ENCODE measurements at places on chromosomes 1 and 21.

- peak; percentile 32 for DNase-seq
Observed at GRCh38 chr1:212353181-212353580, 61.5 kb downstream of the PACC1 start.

DNA sequence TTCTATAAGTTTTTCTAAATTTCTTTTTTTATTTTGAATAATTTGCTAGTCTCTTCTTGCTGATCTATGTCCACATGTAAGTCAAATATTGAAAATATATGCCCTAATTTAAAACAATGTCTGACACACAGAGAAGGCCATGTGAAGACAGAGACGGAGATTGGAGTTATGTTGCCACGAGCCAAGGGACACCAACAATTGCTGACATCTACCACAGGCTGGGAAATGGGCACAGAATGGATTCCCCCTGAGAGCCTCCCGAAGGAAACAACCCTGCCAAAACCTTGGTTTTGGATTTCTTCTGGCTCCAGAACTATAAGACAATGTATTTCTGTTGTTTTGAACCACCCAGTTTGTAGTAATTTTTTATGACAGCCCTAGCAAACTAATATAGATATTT, 485.0 kb upstream of the ZRANB2 start:
- DNase-seq, result no peak

DNA sequence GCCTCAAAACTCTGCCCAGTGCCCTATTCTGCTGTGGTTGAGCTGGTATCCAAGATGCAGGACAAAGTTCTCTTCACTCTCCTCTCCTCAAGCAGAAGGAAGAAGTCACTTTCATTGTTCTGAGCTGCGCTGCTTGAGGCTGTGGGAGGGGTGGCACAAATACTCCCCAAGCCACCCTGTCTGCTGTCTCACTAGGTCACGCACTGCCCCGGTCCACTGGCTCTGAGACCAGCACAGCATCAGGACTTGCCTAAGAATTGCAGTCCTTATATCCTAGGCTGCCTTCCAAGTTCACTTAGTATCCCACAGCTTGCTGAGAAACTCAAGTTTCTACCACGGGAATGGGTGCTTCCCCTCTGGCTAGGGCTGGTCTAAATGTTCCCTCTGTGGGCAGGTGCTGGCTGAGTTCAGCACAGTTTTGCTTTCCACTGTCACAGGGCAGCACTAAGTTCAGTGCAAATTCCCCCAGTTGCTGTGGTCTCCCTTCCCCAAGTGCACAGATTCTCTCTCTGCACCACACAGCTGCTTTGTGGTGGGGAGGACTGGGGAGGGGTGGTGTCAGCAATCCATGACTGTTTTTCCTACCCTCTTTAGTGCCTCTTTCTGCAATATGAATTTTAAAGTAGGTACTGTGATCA, 32.4 kb downstream of the SLC9C2 start:
- DNase-seq, result no peak

DNA sequence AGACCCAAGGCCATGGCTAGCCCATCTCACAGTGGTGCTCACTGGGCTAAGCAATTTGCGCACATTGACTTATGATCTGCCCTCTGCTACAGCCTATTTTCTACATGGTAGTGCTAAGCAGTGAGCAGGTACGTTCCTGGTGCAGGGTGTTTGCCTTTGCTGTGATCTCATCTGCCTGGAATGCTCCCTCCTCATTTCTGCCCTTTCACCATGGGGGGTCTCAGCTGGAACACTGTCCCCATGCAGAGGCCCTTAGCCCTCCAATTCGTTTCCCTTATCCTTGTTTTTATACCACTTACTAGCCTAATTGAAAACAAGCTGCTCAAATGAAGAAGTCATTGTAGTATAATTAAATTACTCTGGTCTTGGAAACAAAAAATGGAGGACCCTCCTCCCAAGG, 2.0 kb upstream of the B3GALT5 start:
- no peak for DNase-seq

DNA sequence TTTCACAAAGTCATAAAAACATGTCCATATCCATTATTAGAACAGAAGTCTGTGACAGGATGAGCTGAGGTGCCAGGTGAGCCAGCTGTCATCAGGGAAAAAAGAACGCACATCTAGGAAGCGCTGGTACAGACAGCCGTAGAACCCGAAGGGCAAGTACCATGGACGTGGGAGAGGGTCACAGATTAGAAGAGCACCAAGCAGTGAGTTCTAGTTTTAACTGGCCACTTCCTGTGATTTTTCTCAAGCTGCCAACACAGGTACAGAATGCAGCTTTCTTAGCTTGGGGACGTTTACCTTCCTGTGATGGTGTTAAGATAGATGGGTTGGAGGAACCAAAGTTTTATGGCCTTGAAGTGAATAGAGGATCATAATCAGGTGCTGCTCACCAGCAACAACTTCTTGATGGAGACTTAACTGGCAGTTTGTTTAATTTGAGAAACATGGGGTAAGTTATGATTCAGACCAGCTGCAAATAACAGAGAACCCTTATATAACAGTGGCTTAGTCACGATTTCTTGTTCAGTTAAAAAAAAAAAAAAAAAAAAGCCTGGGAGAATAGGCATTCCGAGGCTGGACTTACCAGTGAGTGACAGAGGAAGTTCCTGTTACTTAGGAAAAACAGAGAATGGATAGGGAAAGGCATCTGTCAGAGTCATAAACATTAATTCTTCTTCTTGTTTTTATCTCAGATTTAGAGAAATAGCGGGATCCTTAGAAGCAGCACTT, 30.9 kb downstream of the AGT start:
- peak; percentile 82 for DNase-seq

GRCh38 chr1:205664399-205665017, 15.8 kb downstream of the SLC45A3 start:
- no peak for DNase-seq

GRCh38 chr21:29351691-29352090, 53.0 kb downstream of the BACH1 start:
- DNase-seq, result peak; percentile 93

DNA sequence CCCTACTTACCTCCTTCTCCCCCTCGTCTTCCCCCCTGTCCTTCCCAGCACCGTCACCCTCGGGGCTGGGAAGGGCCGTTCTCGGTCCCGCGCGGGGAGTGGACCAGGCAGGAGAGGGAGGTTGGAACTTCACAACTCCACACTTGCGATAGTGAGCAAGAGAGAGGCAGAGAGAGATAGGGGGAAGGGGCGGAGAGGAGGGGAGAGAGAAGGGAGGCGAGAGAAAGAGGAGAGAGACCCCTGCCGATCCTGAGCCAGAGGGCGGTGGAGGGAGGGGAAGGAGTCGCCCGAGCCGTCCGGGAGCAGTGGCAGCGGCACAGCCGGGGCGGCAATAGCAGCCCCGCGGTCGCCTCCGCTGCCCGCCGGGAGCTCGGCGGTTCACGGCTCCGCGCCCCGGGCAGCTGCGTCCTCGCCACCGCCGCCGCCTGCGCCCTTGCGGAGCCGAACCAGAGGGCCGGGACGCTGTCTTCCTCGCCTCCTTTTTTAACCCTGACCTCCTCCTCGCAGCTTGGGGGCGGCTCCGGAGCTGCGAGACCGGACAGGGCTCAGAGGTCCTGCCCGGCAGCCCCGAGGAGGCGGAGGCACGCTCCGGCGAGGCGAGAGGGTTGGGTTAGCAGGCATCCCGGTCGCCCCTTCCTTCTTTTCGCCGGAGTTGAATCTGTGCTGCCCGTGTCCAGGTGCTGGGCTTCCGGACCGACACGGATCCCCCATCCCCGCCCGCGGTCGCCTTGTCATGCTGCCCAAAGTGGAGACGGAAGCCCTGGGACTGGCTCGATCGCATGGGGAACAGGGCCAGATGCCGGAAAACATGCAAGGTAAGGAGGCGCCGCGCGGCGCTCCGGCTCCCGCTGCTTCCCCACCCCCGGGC, 11.7 kb downstream of the NR5A2 start:
- peak; percentile 25 for DNase-seq

DNA sequence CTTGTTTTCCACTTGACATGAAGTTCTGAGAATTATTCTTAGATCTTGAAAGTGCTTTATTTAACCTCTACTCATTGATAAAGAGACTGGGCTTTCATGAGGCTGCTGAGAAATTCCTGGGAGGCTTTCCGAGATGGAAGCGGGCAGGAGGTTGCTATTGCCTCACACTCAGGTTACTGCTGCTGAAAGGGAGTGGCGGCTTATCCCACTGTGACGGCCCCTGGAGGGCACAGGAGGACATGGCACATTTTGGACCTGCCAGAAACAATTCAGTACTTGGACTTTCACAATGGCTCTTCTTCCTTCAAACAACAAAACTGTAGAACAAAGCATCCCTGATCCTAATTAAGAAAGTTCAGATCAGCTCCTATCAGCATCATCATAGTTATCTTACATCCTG, 16.2 kb upstream of the MARK1 start:
- DNase-seq, result no peak

- peak; percentile 53 for DNase-seq
Observed at GRCh38 chr1:26887125-26887524, 3.0 kb downstream of the GPN2 start.

- DNase-seq, result no peak
Observed at GRCh38 chr1:13663969-13664368, 36.0 kb upstream of the PRDM2 start.

DNA sequence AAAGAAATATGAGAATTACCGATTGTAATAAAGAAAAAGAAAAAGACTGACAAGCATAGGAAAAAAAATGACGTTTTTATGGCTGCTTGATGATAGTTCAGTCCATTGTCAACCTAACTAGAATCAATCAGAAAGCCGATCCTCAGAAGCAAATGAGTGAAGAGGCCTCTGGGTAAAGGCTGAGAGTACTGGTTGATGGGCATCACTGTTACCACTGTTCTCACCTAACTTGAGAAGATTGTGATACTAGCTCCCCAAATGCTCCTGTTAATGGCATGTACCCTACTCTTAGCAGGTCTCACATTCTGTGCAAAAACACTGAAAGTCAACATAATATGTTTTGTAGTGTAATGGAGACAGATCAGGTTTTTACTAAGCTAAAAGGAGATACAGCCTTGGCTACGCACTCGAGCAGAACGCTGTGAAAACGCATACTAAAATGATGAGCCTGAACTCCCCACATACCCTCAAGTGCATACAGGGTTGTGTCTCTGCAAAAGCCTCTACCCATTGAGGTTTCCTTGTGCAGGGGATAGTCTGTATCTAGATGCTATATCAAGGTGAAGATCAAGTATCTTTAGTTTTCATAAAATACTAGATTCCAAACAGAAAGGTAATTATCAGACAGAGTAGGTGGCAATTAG, 554.6 kb downstream of the SMYD3 start:
- no peak for DNase-seq

DNA sequence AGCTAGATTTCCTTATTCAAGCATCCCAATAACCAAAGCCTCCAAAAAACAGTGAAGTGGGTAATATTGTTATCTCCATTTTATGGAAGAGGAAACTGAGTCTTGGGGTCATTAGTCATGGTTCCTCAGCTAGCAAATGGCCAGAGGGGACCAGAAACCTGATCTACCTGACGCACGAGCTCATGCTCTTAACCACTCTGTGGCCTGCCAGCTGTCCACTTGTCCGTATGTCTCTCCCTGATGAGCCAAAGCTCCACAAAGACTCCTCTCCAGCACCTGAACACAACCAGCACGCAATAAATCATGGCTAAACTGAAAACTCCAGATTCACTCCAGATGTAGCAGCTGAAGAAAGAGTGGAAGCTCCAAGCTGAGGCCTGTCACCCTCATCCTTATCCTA, 5.8 kb downstream of the CAPN8 start:
- no peak for DNase-seq

GRCh38 chr21:35611708-35612132, 448.6 kb downstream of the SETD4 start:
- peak; percentile 82 for DNase-seq

DNA sequence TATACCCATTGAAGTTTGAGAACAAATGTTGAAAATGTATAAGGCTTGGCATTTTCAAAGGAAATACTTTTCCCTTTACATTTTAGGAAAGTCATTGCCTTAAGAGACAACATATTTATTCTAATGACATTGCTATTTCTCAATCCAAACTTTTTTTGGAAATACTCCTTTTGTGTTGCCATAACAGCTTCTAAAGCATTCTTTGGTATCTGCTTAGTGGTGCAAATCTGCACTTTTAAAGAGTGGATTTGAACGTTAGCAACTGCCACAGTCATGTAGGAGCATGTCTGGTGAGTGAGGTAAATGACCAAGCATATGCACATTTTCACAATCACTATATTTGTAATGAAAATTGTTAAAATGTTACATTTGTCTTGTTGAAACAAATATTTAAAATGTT, 124.4 kb upstream of the GORAB start:
- DNase-seq, result peak; percentile 17

DNA sequence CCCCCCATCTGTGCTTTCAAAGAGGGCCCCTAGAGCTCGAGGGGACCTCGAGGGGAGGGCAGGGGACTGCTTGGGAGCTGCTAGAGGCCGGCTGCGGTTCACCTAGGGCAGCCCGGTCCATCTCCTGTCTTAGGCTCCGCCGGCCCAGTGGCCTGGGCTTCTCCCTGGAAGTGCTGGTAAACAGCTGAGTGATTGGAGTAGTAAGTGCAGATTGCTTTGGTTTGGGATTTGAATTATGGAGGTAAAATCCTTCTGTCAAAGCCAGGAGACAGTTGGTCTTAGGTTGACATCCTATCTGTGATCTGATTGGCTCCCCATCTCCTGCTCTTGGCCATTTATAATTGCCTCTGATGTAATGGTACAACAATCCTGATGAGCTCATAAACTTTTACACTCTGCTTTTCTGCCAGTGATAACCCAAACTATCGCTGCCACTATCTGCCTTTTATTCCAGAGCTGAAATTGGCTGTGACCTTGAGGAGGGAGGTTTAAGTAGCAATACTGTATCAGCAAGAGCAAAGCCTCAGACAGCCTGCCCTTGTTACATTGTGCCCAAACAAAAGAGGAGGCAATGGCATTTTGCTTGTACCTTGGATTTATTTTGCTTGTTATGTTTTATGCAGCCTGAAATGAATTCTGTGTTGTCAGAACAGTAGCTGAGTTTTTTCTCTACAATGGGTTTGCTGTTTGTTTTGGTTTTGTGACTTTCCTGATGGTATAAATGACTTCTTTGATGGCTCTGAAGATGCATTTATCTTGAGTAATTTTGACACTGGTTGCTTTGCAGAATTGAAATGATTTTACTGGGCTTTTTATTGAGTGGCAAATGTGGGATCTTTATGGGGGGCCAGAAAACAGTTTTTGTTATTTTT, 2.4 kb downstream of the ARID1A start:
- DNase-seq, result peak; percentile 99
